Activated CD4-positive, alpha-beta T cell treated with anti-CD3 and anti-CD28 coated beads, Interleukin-2, amount 10 ng/mL, durations not matched to agents 7 days and 5 days (primary cell): ENCODE measurements at places on chromosomes 16 and 17. TPM values are rescaled to one million over a fixed set of nuclear protein-coding genes. Genes with fewer than 3 reads are reported as not detected.

The GPR139 gene
- not detected for total RNA-seq

The APOH gene
- total RNA-seq: not detected

The HEXIM1 gene
- 30.5 TPM for total RNA-seq

The IGSF6 gene
- 0.15 TPM for total RNA-seq

The MED31 gene
- 20.3 TPM for total RNA-seq

The KREMEN2 gene
- total RNA-seq: not detected

The CDH1 gene
- total RNA-seq: 0.06 TPM

The DUSP3 gene
- 8.3 TPM for total RNA-seq

The RHBDL3 gene
- total RNA-seq: 0.67 TPM

The PHB1 gene
- total RNA-seq: 153 TPM

The NFATC2IP gene
- 130 TPM for total RNA-seq

The ARHGAP44 gene
- total RNA-seq: not detected

The CLEC18B gene
- total RNA-seq: 1.4 TPM

The CHD3 gene
- 216 TPM for total RNA-seq

The KRTAP3-1 gene
- total RNA-seq: not detected

The DNAH17 gene
- total RNA-seq: 0.07 TPM

The GPR179 gene
- total RNA-seq: not detected

The ALOXE3 gene
- total RNA-seq: not detected

The MPP3 gene
- total RNA-seq: not detected

The CCDC154 gene
- total RNA-seq: 1.9 TPM

The TANC2 gene
- total RNA-seq: 9.8 TPM

The CX3CL1 gene
- not detected for total RNA-seq

The KRT15 gene
- total RNA-seq: not detected

The CHST4 gene
- total RNA-seq: not detected

The NHLRC4 gene
- 1.9 TPM for total RNA-seq

The CDH16 gene
- not detected for total RNA-seq

The NHERF1 gene
- 254 TPM for total RNA-seq

The GRAPL gene
- 16.3 TPM for total RNA-seq

The SHBG gene
- not detected for total RNA-seq

The C17orf50 gene
- total RNA-seq: not detected

The UBFD1 gene
- 39.1 TPM for total RNA-seq

The TAT gene
- total RNA-seq: not detected

The NPIPA2 gene
- total RNA-seq: 2.0 TPM

The TMEM114 gene
- not detected for total RNA-seq

The KRT16 gene
- not detected for total RNA-seq

The STH gene
- not detected for total RNA-seq

The TERB1 gene
- total RNA-seq: 0.27 TPM

The CLEC3A gene
- total RNA-seq: not detected

The TMEM204 gene
- 60.6 TPM for total RNA-seq

The MYO1C gene
- 26.7 TPM for total RNA-seq

The SARM1 gene
- 17.7 TPM for total RNA-seq

The KIF2B gene
- total RNA-seq: not detected

The CDK10 gene
- 83.1 TPM for total RNA-seq

The RAB11FIP3 gene
- 26.0 TPM for total RNA-seq

The ABCA9 gene
- total RNA-seq: 0.08 TPM

The TMEM238L gene
- total RNA-seq: not detected

The MRPL27 gene
- 62.9 TPM for total RNA-seq

The TRIM72 gene
- total RNA-seq: not detected
